ENCODE measurements at places on chromosomes 7 and 10.

GRCh38 chr7:30829471-30829870, 58.3 kb downstream of the MINDY4 start:
- DNase-seq, result no peak

DNA sequence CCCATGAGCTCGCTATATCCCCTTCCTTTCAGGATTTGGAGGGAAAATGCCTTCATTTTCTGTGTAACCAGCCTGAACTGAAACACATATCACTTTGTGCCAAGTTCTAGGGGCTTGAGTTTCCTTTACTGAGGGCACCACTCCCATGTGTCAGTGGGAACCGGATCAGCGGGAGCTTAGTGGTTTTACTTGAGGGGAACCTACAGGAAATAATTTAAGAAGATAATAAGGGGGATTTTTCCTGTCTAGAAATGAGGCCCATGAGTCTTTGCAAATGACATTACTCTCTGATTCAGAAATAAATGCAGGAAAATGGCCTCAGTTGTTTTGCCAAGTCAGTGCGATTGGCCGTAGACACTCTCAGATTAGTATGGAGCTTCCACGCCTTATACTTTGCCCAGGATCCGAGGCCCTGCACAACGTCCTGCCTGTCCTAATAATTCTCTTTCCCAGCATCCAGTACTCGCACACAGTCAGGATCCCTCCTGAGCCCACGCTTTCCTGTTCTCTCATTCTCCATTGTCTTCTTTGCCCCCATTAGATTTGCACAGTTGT, 86.4 kb upstream of the LYZL1 start:
- DNase-seq, result no peak

- DNase-seq, result no peak
Observed at GRCh38 chr7:83821866-83822265, 172.9 kb upstream of the SEMA3E start.

- DNase-seq, result no peak
Observed at GRCh38 chr10:3955955-3956617, 171.1 kb upstream of the KLF6 start.

GRCh38 chr10:44362866-44363711, 21.8 kb downstream of the CXCL12 start:
- DNase-seq, result no peak

DNA sequence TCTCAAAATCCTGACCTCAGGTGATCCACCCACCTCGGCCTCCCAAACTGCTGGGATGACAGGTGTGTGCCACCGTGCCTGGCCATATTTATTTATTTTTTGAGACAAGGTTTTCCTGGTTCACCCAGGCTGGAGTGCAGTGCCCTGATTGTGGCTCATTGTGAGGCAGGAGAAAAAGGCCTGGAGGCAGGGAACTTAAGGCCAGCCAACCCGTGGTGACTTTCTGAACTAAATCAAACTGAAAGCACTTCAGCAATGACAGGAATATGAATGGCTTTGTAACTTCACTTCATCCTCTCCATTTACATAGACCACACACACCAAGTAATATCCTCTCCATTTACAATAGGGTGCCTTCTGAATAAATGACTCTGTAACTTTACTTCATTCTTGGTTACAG, 124.4 kb downstream of the CCDC3 start:
- DNase-seq, result no peak

- DNase-seq, result no peak
Observed at GRCh38 chr10:122373721-122374120, 787 bp upstream of the PLEKHA1 start.

- no peak for DNase-seq
Observed at GRCh38 chr7:43905209-43905946, 1.0 kb downstream of the URGCP start.

- peak; percentile 69 for DNase-seq
Observed at GRCh38 chr7:91517201-91517785, 253.1 kb downstream of the FZD1 start.

GRCh38 chr7:28093623-28094232, 86.9 kb downstream of the JAZF1 start:
- DNase-seq, result peak; percentile 79

- DNase-seq, result no peak
Observed at GRCh38 chr7:72161534-72161933, 250.6 kb downstream of the CALN1 start.

DNA sequence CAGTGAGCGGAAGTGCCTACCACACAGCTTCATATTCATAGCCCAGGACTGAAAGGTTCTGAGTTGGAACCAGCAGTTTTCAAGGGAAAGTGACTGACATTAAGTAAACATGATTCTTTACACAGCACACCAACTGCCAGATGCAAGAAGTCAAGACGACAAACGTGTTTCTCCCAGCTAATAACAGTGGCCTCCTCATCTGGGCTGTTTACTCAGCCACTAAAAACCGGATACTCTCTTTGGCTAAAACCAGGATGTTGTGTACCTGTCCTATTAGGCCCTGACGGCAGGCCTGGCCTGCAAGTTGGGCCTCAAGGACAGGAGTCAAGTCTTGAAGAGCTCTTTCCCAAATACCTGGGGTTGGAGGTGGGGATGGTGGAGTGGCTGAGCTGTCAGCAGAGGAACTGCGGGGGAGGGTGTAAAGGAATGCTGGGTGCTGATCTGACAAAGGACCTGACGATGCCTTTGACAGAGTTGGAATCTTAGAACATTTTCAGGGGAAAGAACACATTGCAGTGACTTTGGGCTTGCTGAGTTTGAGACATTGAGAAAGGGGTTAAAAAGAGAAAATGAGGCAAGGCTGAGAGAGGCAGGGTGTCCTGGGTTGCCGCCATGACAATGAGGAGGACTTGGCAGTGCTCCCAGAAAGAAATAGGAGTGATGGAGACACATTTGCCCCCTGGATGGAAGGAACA, 57.7 kb downstream of the STEAP1B start:
- no peak for DNase-seq

DNA sequence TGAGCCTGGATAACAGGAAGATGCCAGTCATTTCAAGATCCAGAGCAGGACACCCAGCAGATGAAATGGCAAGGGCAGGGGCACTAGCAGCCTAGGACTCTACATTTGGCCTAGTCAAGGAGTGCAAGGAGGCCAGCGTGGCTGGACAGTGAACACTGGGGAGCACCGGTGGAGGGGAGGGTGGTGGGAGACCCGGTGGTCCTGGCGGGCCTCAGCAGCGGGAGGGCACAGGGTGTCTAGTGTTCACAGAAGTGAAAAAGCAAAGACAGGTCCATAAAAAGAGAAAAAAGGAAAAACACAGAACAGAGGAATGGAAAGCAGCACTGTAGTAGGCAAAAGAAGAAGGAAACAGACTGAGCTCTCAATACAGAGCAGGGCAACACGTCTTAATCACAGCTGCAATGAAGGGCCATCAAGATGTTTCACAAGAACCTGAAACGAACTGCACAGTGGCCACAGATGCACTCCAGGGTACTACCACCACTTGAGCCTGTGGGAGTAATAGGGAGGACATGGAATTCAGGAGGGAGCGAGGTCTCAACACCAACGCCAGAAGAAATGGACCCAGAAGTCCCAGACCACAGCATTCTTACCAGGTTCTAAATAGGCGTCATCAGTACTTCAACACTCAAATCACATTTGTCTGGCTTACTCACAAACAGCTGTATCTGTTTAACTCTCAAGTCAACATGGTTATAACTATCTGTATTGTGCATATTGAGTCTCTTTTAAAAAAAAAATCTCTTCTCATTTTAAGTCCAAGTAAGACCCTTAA, 573.7 kb downstream of the PARD3 start:
- DNase-seq, result no peak

DNA sequence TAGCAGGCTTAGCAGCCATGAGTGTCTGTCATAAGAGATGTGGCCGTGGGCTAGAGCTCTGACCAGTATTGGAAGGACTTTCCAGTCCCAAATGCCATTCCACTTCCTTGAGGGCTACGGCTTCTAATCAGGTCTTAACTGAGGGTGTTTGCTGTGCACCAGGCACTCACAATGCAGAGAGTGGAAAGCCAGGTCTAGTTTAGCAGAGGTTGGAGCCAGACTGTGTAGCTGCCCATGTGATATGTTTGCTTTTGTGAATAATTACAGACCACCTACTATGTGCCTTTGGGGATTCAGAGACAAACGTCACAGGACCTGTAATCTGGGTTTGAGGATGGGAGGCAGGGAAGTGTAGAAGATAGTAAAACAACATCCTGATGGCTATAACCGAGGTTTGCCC, 79.8 kb downstream of the WDFY4 start:
- DNase-seq, result no peak

DNA sequence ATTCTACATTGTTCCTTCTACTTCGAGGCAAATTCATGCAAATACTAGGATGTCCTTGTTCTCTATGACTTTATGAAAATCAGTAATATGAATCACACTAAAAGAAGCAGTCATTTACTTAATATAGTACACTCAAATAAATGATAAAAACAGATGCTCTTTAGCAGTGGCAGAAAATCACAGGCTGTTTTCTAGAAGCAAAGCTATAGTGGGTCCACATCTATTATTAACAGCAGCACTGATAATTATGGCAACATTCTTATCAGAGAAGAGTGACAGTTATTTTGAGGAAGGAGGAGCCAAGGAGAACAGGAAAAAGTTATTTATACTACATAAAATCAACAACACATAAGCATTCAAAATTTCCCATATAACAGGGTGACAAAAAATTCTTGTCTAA, 16.5 kb downstream of the KIF5B start:
- no peak for DNase-seq

- DNase-seq, result no peak
Observed at GRCh38 chr10:15373199-15373598, 2.1 kb upstream of the FAM171A1 start.

DNA sequence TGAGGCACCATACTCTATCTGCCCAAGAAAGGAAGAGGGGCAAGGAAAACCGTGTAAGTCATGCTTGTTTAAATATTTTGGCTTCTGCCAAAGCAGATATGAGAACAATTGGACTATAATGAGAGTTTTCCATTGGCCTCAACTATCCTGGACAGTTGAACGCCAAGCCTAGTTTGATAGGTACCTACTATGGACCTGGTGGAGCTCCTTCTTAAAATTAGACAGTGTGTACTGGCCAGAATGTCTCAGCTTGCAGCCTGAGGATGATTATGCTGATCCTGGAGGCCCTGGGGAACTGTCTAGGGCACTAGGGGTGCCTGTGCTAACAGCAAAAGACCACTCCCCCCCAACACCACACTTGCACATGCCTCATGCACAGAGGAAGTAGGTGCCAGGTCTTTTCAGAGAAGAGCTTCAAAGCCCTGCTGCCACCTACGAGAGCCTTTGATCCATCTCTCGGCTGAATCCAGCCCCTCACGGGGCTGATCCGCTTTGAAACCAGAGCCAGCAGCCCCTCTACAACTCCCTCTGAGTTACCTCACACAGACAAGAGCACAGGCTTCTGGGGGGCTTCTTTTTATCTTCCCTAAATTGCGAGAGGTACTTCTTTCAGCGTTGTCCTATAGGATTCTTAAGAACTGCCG, 473.8 kb upstream of the GALNT17 start:
- no peak for DNase-seq

DNA sequence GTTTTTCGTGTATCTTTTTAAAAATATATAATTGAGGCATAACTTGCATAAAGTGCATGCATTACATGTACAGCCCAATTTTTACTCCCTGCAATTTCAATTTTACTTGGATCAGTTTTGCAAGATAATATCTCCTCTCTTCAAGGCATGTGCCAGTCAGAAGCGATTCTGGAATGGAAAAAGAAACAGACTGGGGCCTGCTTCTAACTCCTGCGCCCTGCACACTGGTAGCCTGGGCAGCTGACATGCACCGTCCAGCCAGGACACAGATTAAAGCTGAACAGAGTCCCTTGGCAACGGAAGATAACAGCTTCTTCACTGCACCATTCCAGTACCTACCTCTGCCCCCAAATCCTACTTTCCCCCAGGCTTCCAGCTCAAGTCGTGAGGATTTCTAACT, 182.1 kb downstream of the FAM107B start:
- DNase-seq, result no peak

- DNase-seq, result no peak
Observed at GRCh38 chr10:124076148-124076733, 17.2 kb downstream of the CHST15 start.

DNA sequence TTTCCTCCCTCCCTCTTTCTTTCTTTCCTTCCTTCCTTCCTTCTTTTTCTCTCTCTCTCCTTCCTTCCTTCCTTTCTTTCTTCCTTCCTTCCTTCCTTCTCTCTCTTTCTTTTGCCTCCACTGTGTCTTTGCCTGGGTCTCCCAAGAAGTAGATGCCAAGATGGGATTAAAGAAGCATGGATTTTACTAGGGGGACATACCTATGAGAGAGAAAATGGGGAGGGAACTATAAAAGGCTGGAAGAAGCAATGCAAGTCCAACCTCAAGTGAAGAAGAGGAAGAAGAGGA, 33.3 kb upstream of the CRTAC1 start:
- no peak for DNase-seq

DNA sequence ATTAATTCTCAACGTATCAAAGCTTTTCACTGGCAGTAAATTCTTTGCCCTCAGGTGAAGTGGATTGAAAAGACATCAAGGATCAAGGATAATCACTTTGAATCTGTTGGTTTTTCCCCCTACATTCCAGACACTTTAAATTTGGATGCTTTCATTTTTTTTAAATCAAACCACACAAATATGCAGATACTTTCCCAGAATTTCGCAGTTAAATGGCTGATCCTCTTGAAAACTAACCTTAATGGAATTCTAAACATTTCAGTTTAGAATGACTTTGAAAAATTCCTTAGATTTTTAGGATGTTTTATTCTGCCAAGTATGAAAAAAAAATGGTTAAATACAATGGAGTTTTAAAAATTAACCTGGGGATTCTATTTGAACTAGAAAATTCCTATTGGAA, 325.9 kb downstream of the GFRA1 start:
- no peak for DNase-seq

DNA sequence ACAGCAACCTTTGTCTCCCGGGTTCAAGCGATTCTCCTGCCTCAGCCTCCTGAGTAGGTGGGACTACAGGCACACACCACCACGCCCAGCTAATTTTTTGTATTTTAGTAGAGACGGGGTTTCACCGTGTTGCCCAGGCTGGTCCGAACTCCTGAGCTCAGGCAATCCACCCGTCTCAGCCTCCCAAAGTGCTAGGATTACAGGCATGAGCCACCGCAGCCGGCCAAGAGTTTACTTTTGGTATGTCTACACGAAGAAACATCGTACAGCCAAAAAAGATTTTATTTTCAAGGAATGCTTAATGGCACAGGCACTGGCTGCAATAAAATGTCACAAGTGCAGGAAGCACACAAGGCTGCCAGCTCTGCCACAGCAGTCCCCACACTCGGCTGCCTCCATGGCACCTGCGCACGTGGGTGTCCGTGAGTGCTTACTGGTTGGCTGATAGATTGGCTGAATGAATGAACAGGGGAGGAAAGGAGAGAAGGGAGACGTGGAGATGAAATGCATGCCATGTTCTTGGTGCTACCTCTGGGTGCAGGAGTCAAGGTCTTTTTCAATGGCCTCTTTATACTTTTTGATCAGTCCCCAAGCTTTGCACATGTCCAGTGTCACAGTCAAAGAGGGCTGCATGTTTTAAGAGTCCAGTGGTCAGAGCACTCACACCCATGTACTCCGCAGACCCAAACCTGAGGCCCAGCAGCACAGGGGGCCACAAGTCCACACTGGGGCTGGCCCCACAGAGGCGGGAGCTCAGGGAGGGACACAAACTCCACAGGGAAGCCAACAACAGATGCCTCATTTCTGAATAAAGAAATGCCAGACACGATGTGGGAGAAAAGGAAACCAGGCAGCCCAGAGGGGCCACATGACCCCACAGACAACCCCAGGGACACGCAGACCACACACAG, 198.2 kb downstream of the MAD1L1 start:
- no peak for DNase-seq
